ENCODE measurements at places on chromosomes 1 and 21. TPM values are rescaled to one million over a fixed set of nuclear protein-coding genes. Genes with fewer than 3 reads are reported as not detected.

RAVER2 gene
- 11.8 TPM for total RNA-seq

PUSL1 gene
- 59.9 TPM for total RNA-seq

RAB42 gene
- 13.5 TPM for total RNA-seq

S100A1 gene
- total RNA-seq, result 2.0 TPM

FCRL1 gene
- not detected for total RNA-seq

ZNF695 gene
- 2.2 TPM for total RNA-seq

KRTAP7-1 gene
- not detected for total RNA-seq

OR2L8 gene
- not detected for total RNA-seq

PDZK1IP1 gene
- total RNA-seq, result 28.1 TPM

UBE2U gene
- not detected for total RNA-seq

WNT3A gene
- total RNA-seq, result not detected

FCRLB gene
- 2.6 TPM for total RNA-seq

NUDT4B gene
- 25.3 TPM for total RNA-seq

CELA3A gene
- not detected for total RNA-seq

LY9 gene
- not detected for total RNA-seq

ZC3H11A gene
- total RNA-seq, result 71.1 TPM

IVNS1ABP gene
- 73.8 TPM for total RNA-seq

NFASC gene
- 1.6 TPM for total RNA-seq

HENMT1 gene
- 6.6 TPM for total RNA-seq

OR6N1 gene
- total RNA-seq, result not detected

ZBTB37 gene
- total RNA-seq, result 7.5 TPM

HSF2BP gene
- total RNA-seq, result 3.5 TPM

STX12 gene
- total RNA-seq, result 43.9 TPM

PRKAA2 gene
- 6.5 TPM for total RNA-seq

SPOCD1 gene
- total RNA-seq, result 29.4 TPM

SLC25A34 gene
- total RNA-seq, result 0.34 TPM

OR10J1 gene
- total RNA-seq, result not detected

NTMT2 gene
- total RNA-seq, result not detected

SPRR4 gene
- total RNA-seq, result not detected

GJA8 gene
- not detected for total RNA-seq

SLC6A17 gene
- total RNA-seq, result 0.75 TPM

GRIK3 gene
- under 0.01 TPM for total RNA-seq

ADAMTS4 gene
- 0.21 TPM for total RNA-seq

VWA1 gene
- total RNA-seq, result 28.3 TPM

RLF gene
- total RNA-seq, result 14.0 TPM

ADAMTSL4 gene
- total RNA-seq, result 0.46 TPM

CD5L gene
- not detected for total RNA-seq

CA6 gene
- not detected for total RNA-seq

Measured in kidney epithelial cell (primary cell).